Suprapubic skin (tissue), 4 donors: ENCODE measurements at places on chromosomes 5 and 9.

GRCh38 chr9:95736370-95736769 lies 139.1 kb upstream of the ERCC6L2 start:
- no peak for DNase-seq

DNA sequence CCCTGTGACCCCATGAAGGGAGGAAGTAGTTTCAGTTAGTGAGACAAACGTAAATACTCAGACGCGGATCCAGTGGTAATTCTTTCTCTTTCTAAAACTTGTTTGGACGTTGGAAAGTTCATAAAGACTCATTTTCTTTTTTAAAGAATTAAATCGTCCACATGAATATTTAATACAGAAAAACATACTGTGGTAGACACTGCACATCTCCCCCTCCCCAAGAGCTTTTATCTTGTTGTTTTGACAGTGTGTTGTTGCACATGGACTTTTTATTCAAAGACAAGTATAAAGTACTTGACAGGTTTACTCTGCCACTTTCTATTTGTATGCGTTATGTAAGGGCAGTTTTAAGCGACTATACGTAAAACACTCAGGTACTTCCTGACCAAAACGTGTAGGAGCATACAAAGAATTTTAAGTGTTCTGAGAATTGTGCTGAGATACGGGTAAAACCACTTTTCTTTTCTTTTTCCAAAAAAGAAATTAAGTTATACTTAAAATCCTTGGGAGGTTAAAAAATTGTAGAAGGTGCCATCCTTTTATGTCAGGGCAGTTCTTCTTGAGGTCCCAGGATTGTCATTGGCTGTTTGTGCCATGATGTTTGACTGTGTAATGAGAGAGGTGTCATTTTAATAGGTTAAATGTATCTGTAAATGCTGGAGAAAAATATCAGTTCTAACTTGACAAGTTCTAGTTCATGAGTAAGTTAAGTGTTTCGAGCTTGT lies 1.3 kb downstream of the NIPBL start:
- DNase-seq = no peak

DNA sequence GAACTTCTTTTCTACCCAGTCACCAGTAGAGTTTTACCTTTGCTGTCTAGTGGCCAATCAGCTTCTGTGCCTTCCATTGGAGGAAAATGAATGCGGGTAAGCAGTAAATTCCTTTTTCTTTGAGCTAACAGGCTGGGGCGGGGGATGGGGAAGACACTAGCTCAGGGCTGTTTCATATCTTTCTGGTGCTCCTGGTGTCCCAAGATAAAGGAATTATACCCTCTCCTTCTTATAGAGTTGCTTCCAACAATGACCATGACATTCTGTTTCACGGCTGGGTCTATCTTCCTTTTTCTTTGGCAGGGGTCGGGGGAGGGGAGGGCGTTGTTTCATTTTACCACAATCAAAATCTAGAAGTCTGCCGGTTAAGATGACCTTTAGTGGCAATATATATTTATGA lies 51.2 kb upstream of the RPS23 start:
- no peak for DNase-seq

- no peak for DNase-seq
Measured at GRCh38 chr5:40928886-40929448, 19.7 kb downstream of the C7 start.

DNA sequence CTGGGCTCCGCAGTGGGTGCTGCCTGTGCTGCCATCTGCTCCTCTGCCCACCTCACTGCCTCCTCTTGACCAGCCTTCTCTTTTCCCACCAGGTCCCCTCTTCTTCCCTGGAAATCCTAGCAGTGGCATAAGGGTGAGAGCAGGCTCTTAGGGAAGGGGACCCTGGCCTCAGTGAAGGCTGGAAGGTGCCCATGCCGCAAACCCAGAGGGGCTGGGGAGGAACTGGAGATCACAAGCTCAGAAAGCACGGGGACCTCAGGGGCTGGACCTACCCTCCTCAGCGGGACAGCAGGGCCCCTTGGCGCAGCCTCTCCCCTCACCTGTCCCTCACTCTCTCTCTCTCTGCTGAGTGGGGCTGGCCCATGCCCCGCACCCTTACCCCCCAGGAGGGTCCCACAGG lies 144.4 kb upstream of the IRX2 start:
- peak; percentile 57 for DNase-seq

GRCh38 chr5:99320436-99320835 lies 391.6 kb upstream of the CHD1 start:
- no peak for DNase-seq

DNA sequence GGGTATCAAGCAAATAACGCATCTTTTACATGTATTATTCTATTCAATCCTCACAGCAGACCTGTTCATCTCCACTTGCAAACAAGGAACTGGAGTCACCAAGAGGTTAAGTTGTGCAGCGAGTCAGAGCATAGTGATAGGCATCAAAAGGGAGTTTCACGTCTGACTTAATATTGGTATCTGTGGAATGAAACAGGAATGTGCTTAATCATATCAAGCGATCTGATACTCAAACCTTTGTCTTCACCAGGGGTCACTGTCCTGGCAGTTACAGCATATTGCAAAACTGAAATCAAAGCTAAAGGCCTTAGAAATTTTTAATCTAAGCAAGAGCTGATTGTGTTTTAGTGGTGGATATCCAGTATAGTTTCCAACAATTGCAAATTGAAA lies 271.6 kb downstream of the PLK2 start:
- no peak for DNase-seq

GRCh38 chr5:126125407-126125806 lies 297.8 kb upstream of the GRAMD2B start:
- no peak for DNase-seq

DNA sequence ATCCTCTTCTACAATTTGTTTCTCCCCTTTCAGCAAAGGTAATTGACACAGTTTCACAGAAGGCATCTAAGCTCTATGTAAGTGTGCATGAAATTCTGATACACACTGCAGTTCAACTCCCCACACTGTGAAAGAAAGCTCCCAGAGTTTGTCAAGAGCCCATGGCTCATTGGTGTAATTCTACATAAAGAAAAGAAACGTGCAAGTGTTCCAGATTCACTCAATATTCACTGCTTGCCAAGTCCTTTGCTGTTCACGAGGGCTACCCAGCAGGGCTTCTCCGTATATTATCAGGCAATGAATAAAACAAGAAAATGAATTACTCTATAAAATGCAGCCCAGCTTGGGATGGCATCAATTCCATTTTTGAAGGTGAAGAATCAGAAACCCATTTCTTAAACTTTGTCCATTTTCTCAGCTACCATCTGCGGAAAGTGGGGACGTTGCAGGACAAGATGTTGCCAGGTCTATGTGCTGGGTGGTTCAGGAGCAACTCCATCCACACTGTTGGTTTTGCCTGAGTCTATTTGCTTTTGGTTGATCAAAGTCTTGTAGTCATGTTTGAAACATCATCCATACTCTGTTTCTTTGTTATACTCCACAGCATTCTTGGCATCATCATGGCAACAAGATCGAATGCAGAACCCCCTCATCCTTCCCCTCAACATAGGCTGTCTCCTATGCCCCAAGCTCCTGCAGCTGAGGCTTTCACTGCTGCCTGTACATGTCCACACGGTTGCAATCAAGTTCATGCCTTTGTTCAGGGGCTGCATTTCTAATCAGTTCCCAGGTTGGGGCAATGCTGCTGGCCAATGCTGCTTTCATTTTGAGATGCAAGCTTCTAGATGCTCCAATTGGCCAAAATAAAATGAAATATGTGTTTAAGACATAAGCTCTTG lies 301.8 kb downstream of the MED10 start:
- no peak for DNase-seq

DNA sequence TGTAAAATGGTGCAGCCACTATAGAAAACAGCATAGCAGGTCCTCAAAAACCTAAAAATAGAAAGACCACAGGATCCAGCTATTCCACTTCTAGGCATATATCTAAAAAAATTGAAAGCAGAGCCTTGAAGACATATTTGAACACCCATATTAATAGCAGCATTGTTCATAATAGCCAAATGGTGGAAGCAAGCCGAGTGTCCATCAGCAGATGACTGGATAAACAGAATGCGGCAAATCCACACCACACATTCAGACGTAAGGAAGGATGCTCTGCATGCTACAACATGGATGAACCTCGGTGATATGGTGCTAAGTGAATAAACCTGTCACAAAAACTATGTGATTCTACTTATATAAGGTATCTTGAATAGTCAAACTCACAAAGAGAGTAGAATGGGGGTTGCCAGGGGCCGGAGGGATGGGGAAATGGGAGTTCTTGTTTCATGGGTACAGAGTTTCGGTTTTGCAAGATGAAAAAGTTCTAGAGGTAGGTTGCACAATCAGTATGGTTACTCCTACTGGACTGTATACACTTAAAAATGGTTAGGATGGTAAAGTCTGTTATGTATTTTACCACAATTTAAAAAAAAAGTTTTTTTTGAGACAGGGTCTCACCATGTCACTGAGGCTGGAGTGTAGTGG lies 17.1 kb upstream of the HSD17B3 start:
- no peak for DNase-seq

DNA sequence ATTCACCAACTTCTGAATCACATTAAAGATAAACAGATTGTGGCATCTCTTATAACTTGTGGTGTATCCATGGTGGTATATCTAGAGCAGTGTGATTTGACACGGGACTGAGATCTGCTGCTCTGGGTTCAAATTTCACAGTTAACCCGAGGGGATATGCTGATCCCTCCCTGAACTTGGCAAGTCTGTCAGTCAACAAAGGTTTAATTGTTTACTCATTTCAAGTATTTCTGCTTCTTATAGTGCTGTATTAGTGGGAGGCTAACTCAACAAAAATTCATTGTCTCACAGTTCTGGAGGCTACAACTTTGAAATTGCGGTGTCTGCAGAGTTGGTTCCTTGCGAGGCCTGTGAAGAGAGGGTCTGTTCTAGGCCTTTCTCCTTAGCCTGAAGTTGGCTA lies 1175.2 kb downstream of the PTPRD start:
- DNase-seq = no peak

DNA sequence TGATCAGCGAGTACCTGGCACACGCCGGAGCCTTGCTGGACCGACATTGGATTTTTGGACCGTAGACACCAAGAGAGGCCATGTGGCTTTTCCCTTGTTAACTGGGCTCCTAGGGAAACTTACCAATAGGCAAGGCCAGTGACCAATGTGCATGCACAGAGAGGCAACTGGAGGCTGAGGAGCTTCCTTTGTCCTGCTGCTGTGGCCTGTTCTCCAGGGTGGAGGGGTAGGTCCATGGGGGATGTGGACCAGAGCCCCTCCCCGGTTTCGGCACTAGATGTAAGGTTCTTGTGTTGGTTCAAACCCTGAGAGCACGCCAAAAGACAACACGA lies 34.8 kb upstream of the ANXA2R start:
- DNase-seq = no peak

GRCh38 chr9:15329539-15330109 lies 22.6 kb upstream of the TTC39B start:
- no peak for DNase-seq

- no peak for DNase-seq
Measured at GRCh38 chr9:126715382-126715781, 89.5 kb upstream of the ZBTB43 start.

- DNase-seq = no peak
Measured at GRCh38 chr5:16740066-16740810, 123.4 kb upstream of the RETREG1 start.

GRCh38 chr5:124524552-124525232 lies 221.7 kb downstream of the ZNF608 start:
- no peak for DNase-seq

DNA sequence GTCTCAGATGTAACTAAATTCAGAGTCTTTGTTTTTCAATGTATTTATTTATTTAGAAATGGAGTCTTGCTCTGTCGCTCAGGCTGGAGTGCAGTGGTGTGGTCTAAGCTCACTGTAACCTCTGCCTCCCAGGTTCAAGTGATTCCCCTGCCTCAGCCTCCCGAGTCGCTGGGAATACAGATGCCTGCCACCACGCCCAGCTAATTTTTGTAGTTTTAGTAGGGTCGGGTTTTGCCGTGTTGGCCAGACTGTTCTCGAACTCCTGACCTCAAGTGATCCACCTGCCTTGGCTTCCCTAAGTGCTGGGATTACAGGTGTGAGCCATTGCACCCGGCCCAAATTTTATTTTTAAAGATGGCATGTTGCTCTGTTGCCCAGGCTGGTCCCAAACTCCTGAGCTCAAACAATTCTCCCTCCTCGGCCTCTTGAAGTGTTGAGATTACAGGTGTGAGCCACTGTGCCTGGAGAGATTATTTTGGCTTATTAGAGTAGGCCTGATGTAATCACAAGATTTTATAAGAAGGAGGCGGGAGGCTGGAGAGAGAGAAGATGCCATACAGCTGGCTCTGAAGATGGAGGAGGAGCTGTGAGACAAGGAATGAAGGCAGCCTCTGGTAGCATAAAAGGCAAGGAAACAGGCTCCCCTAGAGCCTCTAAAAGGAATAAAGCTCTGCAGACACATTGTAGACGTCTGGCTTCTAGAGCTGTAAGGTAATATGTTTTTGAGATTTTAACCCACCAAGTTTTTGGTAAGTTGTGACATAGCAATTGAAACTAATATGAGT lies 12.9 kb upstream of the KLF9 start:
- DNase-seq = no peak
